ENCODE measurements at places on chromosomes 4 and X.

DNA sequence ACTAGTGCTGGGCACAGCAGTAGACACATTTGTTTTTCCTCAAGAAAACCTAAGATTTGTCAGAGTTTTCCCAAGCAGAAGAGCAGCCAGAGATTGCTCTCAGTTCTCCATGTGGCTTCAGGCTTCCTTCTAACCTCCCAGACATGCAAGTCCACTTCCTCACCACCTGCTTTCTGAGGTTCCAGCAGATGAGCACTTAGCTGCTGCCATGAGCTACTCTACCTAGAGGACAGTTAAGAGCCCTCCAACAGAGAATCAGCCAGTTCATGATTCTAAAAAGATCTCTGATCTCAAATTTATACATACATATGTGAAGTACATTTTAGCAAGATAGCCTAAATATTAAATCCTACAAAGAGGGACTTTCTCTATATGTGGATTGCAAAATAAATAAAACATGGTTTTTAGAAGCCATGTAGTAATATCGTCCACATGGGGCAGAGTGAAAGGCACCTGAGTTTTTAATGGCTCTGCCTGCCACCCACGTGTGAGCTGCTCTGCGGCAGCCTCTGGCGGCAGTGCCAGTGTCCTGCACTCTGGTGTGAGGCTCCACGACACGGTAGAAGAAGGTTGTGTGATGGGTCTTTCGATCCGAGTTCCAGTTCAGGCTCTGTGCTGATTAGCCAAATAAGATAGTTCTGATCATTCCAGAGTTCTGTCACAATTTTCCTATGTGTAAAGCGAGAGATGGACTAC lies 10.3 kb downstream of the CYP4V2 start:
- no peaks in the 10 kb centered on the region for H3K36me3 ChIP-seq
- no peak for DNase-seq
- no peaks in the 10 kb centered on the region for H3K4me1 ChIP-seq
- H3K27me3 ChIP-seq: no peaks in the 10 kb centered on the region

GRCh38 chr4:11585506-11585905 lies 156.8 kb upstream of the HS3ST1 start:
- H3K4me1 ChIP-seq: no peaks in the 10 kb centered on the region
- H3K4me3 ChIP-seq: no peak overlapping the region
- DNase-seq: no peak
- no peaks in the 10 kb centered on the region for H3K36me3 ChIP-seq
- H3K27me3 ChIP-seq: no peaks in the 10 kb centered on the region

GRCh38 chrX:73069365-73070035 lies 9.8 kb downstream of the PABPC1L2A start:
- DNase-seq: no peak
- no peaks in the 10 kb centered on the region for H3K4me1 ChIP-seq
- H3K36me3 ChIP-seq: no peaks in the 10 kb centered on the region
- H3K27me3 ChIP-seq: no peaks in the 10 kb centered on the region

- no peaks in the 10 kb centered on the region for H3K27me3 ChIP-seq
- DNase-seq: peak; percentile 3
- H3K36me3 ChIP-seq: peaks cover under 1% of the 10 kb centered on the region
- peaks cover 21% of the 10 kb centered on the region for H3K4me1 ChIP-seq
- peak overlapping the region; percentile 78 for H3K4me3 ChIP-seq
These were observed 550 bp downstream of the CBR4 start for GRCh38 chr4:169009286-169010124.

GRCh38 chrX:99522450-99522849 lies 887.6 kb downstream of the PCDH19 start:
- H3K27me3 ChIP-seq: no peaks in the 10 kb centered on the region
- no peaks in the 10 kb centered on the region for H3K36me3 ChIP-seq
- H3K4me3 ChIP-seq: no peak overlapping the region
- H3K27ac ChIP-seq: no peak overlapping the region

- no peaks in the 10 kb centered on the region for H3K36me3 ChIP-seq
- H3K27me3 ChIP-seq: no peaks in the 10 kb centered on the region
- H3K4me1 ChIP-seq: no peaks in the 10 kb centered on the region
- no peak overlapping the region for H3K27ac ChIP-seq
- H3K4me3 ChIP-seq: no peak overlapping the region
These were observed 404.6 kb upstream of the F9 start for GRCh38 chrX:139125916-139126315.

GRCh38 chr4:84501721-84502267 lies 2.7 kb upstream of the NKX6-1 start:
- H3K27me3 ChIP-seq: peaks cover 49% of the 10 kb centered on the region
- no peak overlapping the region for H3K4me3 ChIP-seq
- no peak overlapping the region for H3K27ac ChIP-seq
- no peaks in the 10 kb centered on the region for H3K4me1 ChIP-seq
- H3K36me3 ChIP-seq: no peaks in the 10 kb centered on the region

DNA sequence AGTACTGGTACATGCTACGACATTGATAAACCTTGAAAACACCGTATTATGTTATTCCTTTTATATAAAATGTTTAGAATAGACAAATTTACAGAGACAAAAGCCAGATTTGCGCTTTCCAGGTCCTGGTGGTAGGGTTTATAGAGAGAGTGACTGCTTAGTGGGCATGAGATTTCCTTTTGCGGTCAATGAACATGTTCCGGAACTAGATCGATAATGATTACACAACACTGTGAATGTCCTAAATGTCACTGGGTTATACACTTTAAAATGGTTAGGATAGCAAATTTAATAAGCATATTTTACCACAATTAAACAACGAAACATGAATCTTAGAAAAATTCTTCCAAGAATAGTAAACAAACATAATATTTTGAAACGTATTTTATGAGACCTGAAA lies 77.3 kb downstream of the MAGEA10 start:
- no peaks in the 10 kb centered on the region for H3K4me1 ChIP-seq
- H3K27me3 ChIP-seq: no peaks in the 10 kb centered on the region
- H3K36me3 ChIP-seq: no peaks in the 10 kb centered on the region
- DNase-seq: no peak
- H3K27ac ChIP-seq: no peak overlapping the region

DNA sequence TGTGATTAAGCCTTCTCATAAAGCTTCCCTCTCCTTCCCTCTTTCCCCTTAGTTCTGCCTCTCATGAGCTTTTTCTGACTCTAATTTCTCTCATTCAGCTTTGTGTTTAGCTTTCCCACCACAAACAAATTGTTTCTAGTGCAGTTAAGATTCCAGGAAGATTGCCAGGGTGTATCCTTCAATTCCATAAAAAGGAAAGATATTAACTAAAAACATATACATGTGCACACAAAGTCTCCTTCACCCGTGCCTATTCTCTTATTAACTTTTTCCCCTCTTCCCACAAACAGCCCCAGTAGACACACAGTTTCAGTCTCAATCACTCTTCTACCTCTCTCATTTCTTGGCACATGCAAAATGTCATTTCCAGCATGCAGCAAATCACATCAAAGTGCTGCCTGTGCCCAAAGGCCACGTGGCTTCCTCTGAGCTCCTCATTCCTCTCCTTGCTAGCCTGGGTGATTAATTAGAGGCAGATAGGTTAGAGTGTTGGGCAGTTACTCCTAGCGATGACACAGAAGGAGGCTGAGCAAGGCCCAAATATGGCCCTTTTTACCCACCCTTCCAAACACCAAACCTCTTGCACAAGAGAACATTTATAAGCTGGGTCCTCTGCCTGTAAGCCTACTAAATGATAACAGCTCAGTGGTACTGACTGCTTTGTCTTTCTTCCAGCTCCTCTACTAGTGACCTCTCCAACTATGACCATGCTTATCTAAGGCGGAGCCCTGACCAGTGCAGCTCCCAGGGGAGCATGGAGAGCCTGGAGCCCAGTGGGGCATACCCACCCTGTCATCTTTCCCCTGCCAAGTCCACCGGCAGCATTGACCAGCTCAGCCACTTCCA lies 159.6 kb downstream of the SOWAHB start:
- DNase-seq: peak; percentile 57
- peak overlapping the region; percentile 42 for H3K4me3 ChIP-seq
- no peaks in the 10 kb centered on the region for H3K27me3 ChIP-seq
- H3K4me1 ChIP-seq: peaks cover 80% of the 10 kb centered on the region
- peak overlapping the region; percentile 97 for H3K27ac ChIP-seq
- peaks cover 24% of the 10 kb centered on the region for H3K36me3 ChIP-seq

- no peaks in the 10 kb centered on the region for H3K27me3 ChIP-seq
- no peak overlapping the region for H3K4me3 ChIP-seq
- H3K4me1 ChIP-seq: no peaks in the 10 kb centered on the region
- no peaks in the 10 kb centered on the region for H3K36me3 ChIP-seq
These were observed 123.1 kb downstream of the BTC start for GRCh38 chr4:74671080-74671698.

DNA sequence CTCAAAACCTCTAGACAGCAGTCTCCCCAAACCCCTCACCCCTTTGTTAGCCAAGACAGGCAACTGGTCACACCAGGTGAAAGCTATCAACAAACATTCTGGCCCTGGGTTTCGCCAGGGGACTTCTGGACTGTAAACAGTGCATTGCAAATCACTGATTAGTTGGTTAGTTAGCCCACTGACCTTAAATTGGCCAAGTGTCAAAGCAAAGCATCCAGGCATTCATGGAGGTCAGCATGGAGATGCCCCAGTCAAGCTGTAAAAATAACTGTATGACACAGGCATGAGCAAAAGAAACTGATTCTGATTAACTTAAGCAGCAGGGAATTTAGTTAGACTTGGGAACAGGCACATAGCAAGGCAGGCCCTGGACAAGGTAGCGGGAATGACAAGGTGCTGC lies 156.0 kb upstream of the TTC29 start:
- peaks cover 11% of the 10 kb centered on the region for H3K4me1 ChIP-seq
- H3K27me3 ChIP-seq: no peaks in the 10 kb centered on the region
- H3K36me3 ChIP-seq: no peaks in the 10 kb centered on the region
- no peak overlapping the region for H3K4me3 ChIP-seq

DNA sequence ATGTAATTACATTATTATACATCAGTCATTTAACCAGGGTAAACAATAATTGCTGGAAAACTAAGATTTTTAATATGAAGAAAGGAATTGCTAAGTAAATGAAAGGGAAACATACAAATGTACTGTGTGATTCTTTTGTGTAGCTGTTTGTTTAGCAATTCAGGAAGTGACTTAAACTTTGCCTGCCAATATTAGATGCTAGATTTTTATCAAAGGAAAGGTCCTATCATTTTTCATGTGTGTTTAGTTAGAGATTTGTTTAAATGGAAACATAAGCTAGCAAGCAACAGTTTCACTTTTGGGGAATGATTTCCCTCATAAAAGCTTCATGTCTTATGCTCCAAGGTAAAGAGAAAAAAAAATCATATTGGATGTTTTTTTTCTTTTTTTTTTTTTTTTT lies 95.1 kb upstream of the LIMCH1 start:
- no peak overlapping the region for H3K27ac ChIP-seq
- H3K36me3 ChIP-seq: no peaks in the 10 kb centered on the region
- H3K27me3 ChIP-seq: no peaks in the 10 kb centered on the region
- no peak overlapping the region for H3K4me3 ChIP-seq

GRCh38 chrX:1477801-1478458 lies 25.2 kb upstream of the ASMTL start:
- peaks cover 5% of the 10 kb centered on the region for H3K4me1 ChIP-seq
- no peak overlapping the region for H3K27ac ChIP-seq
- H3K36me3 ChIP-seq: no peaks in the 10 kb centered on the region
- H3K4me3 ChIP-seq: no peak overlapping the region
- no peak for DNase-seq

GRCh38 chrX:147912093-147912801 lies 528 bp downstream of the FMR1 start:
- no peak for DNase-seq
- peak overlapping the region; percentile 88 for H3K27ac ChIP-seq
- H3K4me3 ChIP-seq: peak overlapping the region; percentile 88
- no peaks in the 10 kb centered on the region for H3K36me3 ChIP-seq
- no peaks in the 10 kb centered on the region for H3K27me3 ChIP-seq

DNA sequence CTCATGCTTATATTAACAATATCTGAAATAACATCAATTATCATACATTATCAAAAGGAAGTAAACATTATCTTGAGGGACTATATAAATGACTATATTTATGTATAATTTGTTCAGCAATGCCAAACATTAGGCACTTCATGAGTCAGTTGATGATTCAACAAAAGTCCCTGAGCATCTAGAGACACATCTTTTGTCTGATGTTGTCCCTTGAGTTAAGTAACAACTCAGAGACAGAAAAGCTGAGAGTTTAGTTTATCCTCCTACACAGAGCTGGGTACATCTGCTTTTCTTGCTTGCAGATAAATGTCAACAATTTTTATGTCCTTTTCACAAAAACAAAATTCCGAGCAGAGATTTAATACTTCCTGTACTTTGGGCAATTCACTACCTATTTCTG lies 311.1 kb downstream of the INPP4B start:
- no peak overlapping the region for H3K27ac ChIP-seq
- H3K4me1 ChIP-seq: no peaks in the 10 kb centered on the region
- DNase-seq: no peak
- no peaks in the 10 kb centered on the region for H3K27me3 ChIP-seq
- H3K4me3 ChIP-seq: no peak overlapping the region

DNA sequence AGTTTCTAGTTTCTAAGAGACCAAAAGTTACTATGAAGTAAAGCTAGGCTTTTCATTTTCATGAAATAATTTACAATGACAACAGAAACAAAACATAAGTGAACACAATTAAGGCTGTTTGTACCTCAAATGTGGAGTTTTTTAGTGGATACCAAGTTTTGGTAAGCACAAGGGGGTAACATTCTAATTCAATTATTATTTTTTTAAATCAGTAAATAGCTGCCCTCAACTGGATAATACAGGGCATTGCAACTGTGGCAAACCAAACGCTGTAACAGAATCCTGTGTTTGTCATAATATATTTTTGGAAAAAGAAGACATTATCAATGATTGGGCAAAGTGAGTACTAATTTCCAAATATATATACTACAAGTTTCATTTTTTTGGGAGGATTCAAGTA lies 150.3 kb downstream of the FBXW7 start:
- no peak overlapping the region for H3K27ac ChIP-seq
- H3K36me3 ChIP-seq: no peaks in the 10 kb centered on the region
- H3K27me3 ChIP-seq: no peaks in the 10 kb centered on the region
- H3K4me1 ChIP-seq: peaks cover 9% of the 10 kb centered on the region
- no peak for DNase-seq

- H3K4me1 ChIP-seq: no peaks in the 10 kb centered on the region
- H3K4me3 ChIP-seq: no peak overlapping the region
- no peak overlapping the region for H3K27ac ChIP-seq
These were observed 10.8 kb upstream of the SNCA start for GRCh38 chr4:89847571-89848325.

GRCh38 chr4:82629238-82630000 lies 67.6 kb upstream of the TMEM150C start:
- H3K4me3 ChIP-seq: no peak overlapping the region
- DNase-seq: no peak
- no peaks in the 10 kb centered on the region for H3K36me3 ChIP-seq
- no peaks in the 10 kb centered on the region for H3K27me3 ChIP-seq

- H3K27me3 ChIP-seq: no peaks in the 10 kb centered on the region
- DNase-seq: no peak
- H3K36me3 ChIP-seq: no peaks in the 10 kb centered on the region
- H3K4me1 ChIP-seq: no peaks in the 10 kb centered on the region
These were observed 466.3 kb upstream of the ACTRT1 start for GRCh38 chrX:128518508-128518907.

GRCh38 chrX:106802388-106803275 lies at the start of gene TBC1D8B:
TBC1D8B (plus strand) TSS chrX:106802673; CDS start chrX:106802854, 181 bp downstream.
- peak; percentile 15 for DNase-seq
- H3K4me1 ChIP-seq: no peaks in the 10 kb centered on the region
- H3K27ac ChIP-seq: no peak within 1 kb of the TSS
- no peaks in the 10 kb centered on the region for H3K36me3 ChIP-seq
- H3K27me3 ChIP-seq: no peaks in the 10 kb centered on the region
